ENCODE measurements at places on chromosomes 2 and 18.

- no peak for DNase-seq
These were observed 62.0 kb upstream of the SLC35F5 start for GRCh38 chr2:113818382-113818951.

GRCh38 chr2:23803264-23803964 is 123.5 kb downstream of the ATAD2B start:
- DNase-seq = no peak

DNA sequence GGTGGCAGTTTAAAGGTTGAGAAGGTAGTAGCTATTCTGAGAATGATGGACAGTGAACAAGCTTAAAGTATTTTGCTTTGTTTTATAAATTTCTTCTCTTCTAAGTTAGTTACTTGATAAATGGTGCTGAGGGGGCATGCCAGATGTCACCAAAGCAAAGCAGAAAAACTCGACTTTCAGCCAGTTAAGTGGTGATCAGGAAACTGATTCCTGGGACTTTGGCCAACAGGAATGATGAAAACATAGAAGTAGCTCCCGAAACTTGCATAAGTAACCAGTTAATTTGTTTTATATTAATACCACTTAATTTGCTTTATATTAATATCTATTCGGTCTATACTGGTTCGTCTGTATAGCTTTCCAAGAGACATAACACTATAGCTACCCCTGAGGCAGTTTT is 82.6 kb downstream of the FANCL start:
- DNase-seq = no peak

DNA sequence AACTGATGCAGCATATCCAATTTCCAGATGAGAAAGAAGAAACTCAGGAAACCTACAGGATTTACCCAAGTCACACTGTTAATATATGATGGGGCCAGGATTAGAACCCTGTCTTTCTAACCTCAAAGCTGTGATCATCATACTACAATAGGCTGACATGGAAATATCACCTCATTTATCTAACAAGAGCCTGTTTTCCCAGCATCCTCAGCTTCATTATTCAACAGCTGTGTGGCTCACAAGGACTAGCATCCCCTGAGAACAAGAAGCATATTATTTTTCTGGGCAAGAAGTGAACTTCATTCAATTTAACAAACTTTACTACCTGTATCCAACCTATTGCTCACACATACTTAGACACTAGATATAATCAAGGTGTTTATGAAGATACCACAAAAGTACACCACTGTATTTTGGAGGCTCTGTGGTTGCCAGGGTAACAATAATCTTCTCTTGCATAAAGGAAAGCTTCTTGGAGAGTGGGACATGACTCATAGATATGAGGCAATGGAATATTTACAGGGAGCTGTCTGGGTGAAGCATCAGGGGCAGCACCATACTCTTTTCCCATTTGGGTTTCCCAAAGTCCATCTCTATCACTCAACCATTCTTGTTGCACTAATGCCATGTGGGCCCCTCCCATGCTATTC is 218.2 kb downstream of the RAD51AP2 start:
- DNase-seq = no peak

- DNase-seq = no peak
These were observed 17.9 kb downstream of the GKN1 start for GRCh38 chr2:68992341-68992740.

- no peak for DNase-seq
These were observed 30.6 kb downstream of the SPTBN1 start for GRCh38 chr2:54486766-54487165.

DNA sequence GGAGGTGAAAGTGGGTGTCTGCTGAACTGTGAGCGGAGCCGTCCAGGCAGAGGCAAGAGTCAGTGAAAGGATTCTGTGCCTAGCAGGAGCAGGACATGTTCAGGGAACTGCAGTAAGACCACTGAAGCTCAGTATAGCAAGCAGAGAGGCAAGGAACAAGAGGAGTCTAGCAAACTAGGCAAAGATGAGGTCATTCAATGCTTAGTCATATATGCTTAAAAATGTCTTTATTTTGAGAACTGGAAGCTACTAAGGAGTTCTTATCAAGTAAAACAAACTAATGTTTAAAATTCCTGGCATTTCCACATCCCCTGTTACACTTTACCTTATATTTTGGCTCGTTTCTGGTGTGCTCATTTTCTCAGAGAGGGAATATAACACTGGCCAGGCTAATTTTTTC is 913.4 kb downstream of the CBLN2 start:
- no peak for DNase-seq

- DNase-seq = no peak
These were observed 1100.2 kb downstream of the CBLN2 start for GRCh38 chr18:71443706-71444480.

DNA sequence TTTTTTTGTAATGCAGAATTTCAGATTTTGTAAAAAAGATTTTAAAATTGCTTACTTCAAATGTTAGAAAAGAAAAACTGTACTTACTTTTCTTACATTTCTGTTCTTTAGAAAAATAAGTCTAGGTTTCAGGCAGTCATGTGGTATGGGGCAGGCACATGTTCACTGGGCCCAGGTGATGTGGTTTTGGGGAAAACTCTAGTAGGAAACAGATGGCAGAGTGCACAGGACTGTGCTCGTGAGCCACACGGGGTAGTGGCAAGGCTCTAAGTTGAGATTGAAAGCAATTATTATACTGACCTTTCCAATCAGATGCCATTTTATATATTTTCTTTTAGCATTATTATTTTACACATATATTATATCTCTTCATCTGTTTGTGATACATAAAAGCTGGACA is 1036.9 kb upstream of the TMEFF2 start:
- DNase-seq = no peak

DNA sequence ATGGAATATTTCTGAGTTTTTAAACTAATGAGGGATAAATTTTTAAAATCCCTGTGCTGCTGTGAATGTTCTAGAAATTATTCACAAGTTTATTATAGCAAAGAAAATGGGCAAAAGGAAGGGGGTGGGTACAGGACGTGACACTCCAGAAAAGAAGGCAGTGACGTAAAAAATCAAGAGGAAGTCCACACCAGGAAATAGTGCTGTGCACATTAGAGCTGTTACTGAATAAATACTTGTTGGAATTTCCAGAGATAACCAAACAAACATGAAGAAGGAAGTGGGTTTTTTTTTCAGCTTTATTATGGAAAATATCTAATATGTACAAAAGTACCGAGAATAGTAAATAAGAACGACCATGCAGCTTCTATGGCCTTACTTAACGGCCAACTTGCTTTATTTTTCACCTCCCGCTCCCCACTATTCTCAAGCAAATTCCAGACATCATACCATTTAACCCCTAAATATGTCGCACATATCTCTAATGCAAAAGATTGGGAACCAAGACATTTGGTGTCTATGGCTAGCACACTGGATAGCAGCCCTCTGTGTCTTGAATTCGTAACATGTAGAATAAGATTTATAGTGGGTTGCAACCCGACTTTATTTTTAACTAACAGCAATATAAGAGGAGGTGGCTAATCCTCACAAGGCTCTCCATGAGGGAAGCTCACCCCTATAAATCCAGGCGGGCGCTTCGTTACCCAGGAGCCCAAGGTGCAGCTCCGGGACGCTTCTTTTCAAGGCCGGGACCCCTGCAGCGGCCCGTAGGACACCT is 580 bp upstream of the NDUFV2 start:
- DNase-seq = no peak

DNA sequence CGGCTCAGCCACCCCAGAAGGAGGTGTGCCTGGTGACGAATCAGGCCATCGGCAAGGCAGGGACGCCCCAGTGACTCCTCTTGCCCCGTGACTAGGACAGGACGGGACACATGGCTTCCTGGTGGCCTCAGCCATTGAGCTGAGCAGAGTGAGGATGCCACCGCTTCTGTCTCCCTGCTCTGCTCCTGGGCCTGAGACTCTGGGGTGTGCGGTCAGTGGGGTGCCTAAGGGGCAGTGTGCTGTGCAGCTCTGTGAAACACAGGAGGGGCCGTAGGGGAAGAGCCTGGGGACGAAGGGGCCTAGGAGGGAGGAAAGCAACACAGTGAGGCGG is 24.3 kb downstream of the IGFBP5 start:
- DNase-seq = no peak

GRCh38 chr2:181235683-181236459 is 221.3 kb upstream of the ITGA4 start:
- no peak for DNase-seq

DNA sequence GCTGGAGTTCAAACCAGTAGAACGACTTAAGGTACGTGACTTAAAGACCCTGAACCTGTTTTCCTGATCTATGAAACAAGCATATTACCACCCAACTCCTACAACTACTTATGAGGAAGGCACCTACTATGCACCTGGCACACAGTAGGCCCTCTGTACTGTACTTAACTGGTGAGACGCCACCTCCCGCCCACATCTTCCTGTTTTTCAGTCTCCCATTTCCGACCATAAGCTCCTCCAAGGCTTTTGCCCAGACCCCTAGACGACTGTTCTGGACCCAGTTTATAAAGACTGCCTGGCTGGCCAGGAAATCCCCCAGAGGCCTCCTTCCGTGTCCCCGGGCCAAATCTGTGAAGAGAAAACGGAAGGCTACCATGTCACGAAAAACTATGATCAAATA is 1.5 kb downstream of the GALNT14 start:
- no peak for DNase-seq

- DNase-seq = no peak
These were observed 37.8 kb upstream of the ST8SIA5 start for GRCh38 chr18:46794607-46795006.

DNA sequence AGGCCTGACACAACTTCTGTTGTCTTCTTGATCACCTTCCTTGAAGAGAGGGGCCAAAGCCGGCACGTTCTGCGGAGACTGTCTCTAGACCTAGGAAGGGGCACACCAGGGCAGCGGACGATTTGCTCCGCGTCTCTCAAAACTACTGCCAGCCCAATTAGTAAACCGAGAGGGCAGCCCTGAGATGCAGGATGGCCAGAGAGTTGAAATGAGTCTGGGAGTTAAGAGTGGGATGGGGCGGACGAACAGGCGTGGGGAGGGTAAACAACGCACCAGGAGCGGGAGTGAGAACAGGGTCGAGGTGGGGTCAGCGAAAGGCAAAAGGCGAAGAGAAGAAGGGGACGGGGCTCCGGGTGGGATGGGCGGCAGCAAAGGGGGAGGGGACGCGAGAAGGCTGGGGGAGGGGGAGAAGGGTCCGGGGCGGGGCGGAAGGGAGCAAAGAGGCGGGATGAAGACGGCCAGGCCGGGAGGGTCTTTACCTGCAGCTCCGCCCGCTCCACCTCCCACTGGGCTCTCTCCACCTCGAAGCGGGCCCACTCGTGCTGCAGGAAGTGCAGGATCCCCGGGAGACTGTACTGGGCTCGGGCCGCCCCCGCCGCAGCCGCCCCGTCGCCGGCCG is 476 bp downstream of the STRN start:
- peak; percentile 19 for DNase-seq

DNA sequence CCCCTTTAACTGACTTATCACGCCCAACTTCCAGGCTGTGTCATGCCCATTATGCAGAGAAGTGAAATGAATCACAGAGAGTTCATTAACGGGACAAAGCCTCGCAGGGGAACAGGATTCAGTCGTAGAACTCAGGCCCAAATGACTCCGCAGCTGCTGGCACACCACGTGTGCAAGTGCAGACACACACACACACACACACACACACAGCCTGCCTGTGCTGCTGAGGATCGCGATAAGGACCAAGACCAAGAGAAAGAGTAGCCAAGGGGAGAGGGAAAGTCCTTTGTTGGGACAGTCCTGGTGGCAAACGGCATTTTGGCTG is 90.0 kb upstream of the TAF1B start:
- DNase-seq = no peak

- DNase-seq = no peak
These were observed 188.1 kb upstream of the FANCL start for GRCh38 chr2:58429014-58429875.

DNA sequence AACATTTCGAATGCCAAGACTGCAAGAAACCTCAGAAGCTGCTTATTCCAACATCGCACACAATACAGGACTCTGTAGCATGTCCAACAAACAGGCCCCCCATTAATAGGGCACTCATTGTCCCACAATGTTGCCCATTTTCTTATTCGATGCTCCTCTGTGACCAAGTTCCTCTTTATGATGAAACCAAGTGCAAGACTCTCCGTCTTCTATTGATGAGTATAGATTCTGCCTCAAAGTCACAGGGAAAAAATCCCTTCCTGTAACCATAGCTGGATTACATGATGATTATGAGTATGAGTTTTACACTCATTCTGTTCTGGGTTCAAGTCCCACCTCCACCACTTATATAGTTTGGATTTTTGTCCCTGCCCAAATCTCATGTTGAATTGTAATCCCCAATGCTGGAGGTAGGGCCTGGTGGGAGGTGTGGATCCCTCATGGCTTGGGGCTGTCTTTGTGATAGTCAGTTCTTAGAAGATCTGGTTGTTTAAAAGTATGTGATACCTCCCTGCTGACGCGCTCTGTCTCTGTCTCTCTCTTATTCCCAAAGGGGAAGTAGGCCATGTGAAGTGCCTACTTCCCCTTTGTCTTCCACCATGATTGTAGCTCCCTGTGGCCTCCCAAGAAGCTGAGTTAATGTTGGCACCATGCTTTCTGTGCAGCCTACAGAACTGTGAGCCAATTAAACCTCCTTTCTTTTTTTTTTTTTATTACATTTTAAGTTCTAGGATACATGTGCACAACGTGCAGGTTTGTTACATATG is 148.7 kb downstream of the OSR1 start:
- no peak for DNase-seq

- no peak for DNase-seq
These were observed 563.4 kb upstream of the POU3F3 start for GRCh38 chr2:104290566-104290891.

- DNase-seq = peak; percentile 66
These were observed 402.9 kb upstream of the SLC14A2 start for GRCh38 chr18:45212181-45213039.
